ENCODE measurements at places on chromosomes 2 and 18. TPM values are rescaled to one million over a fixed set of nuclear protein-coding genes. Genes with fewer than 3 reads are reported as not detected.

DNA sequence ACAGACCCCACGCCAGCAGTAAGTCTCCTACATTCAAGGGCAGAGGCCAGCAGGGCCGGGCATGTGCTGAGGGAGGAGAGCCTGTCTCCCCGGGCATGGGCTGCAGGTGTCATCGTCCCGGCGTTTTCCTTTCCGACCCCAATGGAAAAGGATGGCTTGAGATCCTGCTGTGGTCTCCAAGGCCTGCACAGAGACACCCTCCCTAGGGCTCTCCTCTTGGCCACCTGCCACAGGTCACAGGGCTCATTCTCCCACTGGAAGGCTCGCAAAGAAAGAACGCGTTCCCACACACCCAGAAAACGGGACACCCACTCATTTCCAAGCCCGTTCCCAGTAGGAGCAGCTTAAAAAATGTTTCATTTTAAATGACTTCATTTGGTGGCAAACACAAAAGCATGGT lies 41.0 kb downstream of the DIPK1C start:
- no peak for DNase-seq

DNA sequence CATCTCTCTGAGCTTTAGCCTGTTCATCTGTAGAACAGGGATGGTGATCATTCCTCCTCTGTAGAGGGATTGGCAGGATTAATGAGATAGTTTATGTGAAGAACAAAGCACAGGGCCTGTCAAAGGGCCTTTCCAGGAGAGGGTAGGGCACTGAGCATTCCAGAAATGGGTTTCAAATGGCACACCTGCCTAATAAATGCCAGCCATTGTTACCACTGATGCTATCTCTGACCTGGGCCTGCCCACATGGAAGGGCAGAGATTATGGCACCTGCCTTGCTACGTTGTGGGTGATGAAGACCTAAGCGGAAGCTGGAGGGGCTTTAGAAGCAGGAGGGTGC lies 31.0 kb upstream of the GMPPA start:
- no peak for DNase-seq

GRCh38 chr2:102342888-102343287 lies 12.7 kb upstream of the IL18R1 start:
- DNase-seq = no peak

DNA sequence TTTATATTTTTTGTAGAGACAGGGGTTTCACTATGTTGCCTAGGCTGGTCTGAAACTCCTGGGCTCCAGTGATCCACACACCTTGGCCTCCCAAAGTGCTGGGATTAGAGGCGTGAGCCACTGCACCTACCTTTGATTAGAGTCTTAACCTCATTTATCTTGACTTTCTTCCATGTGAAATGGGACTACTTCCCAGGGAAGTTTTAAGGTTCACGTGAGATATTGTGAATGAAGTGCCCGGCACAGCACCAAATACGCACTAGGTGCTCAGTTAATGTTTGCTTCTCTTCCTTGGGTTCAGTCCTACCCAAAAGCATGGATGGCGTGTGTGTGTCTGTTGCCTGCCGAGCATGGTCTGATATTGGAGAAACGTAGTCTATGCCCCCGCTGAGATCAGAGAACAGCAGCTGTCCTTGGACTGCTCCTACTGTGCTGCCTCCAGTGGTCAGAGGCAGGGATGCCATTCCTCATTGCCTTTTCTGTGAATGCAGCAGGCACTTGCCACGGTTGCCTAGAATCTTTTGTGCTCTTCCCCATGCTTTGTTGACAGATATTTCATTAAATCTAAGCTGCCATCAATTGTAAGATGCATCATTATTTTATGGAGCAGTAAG lies 12.3 kb upstream of the TFCP2L1 start:
- peak; percentile 76 for DNase-seq

GRCh38 chr18:62637807-62638687 lies 77.3 kb upstream of the PHLPP1 start:
- DNase-seq = no peak

DNA sequence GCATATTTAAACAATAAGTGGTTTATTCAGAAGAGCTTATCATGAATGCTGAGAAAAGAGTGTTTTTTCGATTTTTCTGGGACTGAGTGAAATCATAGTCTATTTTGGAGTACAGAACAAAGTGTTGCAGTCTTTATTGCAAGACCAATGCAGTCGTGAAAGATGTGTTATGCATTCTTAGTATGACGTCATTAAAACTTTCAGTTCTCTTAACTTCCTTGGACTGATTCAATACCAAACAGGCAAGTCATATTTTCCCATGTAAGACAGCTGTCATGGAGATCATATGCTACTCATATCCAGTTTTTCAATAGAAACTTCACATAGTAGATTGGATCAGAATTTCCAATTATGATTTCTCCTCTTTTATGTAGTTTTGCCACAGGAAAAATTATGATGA lies 92.6 kb downstream of the RIT2 start:
- no peak for DNase-seq

DNA sequence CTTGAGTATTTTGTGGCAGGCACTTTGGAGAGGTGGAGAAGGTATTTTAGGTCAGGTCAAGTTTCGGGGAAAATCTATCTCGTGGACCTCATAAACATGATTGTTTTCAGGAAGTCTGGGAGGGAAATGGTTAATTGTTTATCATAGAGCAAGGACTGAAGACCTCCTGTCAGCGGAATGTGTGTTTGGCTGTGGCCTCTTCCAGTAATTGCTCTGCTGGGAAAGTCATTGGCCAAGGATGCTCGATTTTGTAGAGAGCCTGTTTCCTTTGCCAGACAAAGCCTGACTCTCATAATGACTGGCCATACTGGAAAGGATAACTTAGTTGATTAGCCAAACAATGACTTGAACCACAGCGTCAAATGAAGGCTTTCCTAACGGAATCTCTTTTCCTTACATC lies 30.0 kb downstream of the IL1R2 start:
- no peak for DNase-seq

DNA sequence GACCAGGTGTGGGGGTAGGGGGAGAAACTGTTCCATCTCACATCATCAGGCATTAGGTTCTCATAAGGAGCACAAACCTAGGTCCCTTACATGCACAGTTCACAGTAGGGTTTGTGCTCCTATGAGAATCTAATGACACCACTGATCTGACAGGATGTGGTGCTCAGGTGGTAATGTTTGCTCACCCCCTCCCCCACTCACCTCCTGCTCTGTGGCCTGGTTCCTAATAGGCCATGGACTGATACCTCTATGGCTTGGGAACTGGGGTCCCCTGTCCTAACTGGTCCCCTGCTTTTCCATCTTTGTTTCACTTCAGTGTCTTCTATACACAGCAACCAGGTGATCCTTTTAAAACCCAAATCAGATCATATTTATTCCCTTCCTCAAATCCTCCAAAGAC lies 267.8 kb downstream of the TNS1 start:
- no peak for DNase-seq

DNA sequence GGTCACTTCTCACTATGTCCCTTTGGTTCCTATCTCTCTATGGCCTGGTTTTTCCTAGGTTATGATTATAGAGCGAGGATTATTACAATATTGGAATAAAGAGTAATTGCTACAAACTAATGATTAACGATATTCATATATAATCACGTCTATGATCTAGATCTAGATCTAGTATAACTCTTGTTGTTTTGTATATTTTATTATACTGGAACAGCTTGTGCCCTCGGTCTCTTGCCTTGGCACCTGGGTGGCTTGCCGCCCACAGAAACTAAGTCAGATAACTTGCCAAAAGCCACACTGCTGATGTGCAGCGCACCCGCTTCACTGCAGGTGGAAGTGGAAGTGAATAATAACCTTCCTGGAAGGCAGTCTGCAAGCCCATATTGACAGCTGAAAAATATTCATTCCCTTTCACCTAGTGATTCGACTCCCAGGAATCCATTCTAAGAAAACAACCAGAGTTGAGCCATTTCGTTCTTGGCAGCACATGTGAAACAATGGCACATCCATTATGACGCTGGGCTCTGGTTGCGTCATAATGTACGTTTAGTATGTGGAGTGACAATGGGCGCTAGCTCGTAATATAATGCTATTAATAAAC lies 725 bp upstream of the ANKRD53 start:
- DNase-seq = peak; percentile 32

RPE gene
- 45.7 TPM for total RNA-seq

LINC00305 gene
- total RNA-seq = not detected

MALT1 gene
- 28.8 TPM for total RNA-seq

CPLX4 gene
- total RNA-seq = not detected

Measured in osteocyte (in vitro differentiated cells).